ENCODE measurements at places on chromosomes 2 and 18. TPM values are rescaled to one million over a fixed set of nuclear protein-coding genes. Genes with fewer than 3 reads are reported as not detected.

DNA sequence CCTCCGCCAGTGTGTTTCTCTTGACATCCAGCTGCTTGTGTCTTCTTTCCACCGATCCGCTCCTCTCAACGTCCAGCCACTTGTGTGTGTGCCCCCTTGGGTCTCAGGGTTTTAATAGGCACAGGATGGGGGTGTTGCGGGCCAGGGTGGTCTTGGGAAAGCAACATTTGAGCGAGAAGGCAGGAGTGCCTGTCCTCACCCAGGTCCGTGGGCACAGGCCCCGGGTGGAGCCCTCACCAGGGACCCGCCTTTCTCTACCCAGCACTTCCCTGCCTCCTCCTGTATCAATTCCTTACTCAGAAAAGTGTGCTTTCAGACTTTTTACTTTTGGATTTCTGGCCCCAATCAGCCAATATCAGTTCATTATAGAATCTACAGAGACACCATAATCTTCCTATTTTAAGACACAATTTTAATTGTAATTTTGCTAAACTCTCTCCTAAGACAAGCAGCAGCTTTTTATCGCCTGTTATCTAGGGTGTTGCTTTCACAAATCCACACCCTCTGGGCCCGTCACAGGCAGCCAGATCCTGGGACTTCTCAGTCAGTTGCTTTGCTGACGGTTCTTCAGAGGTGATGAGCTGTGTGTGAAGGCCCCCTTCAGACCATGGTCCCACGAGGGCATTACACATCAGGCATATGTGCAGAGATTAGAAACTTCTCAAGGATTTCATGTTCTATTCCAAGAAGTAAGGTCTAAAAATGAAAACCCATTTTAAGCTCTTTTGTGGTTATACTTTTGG, 96.0 kb upstream of the FHL2 start:
- no peak overlapping the region for H3K4me3 ChIP-seq
- H3K27me3 ChIP-seq, result no peaks in the 10 kb centered on the region
- H3K4me1 ChIP-seq, result no peaks in the 10 kb centered on the region
- no peaks in the 10 kb centered on the region for H3K36me3 ChIP-seq

DNA sequence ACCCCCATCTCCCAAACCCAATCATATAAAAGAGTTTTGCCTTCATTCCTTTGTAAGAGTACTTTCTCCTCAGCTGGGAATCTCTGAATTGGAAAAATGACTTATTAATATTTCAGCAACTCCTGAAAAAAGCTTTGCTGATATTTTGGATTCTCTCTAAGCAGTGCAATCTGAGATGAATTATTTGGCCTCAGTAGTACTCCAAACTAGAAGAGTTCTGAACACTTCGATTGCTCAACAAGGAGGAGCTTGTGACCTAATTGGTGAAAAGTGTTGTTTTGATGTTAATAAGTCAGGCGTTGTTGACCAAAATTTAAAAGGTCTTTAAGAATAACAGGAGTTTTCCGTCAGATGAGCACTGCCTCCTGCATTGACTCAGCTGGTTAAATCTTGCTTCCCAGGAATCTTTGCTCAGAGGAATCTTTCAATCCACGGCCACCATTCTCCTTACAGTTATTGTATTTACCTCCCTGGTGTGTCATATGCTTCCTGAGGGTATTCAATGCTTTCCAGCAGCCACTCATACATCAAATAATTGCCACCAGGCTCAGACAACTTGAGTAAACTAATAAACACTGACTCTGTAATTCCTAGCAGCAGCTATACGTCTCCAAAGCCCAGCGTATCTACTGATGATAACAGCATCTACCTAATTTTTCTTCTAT, 24.5 kb upstream of the LIPG start:
- H3K36me3 ChIP-seq, result no peaks in the 10 kb centered on the region
- H3K27ac ChIP-seq, result no peak overlapping the region
- H3K4me1 ChIP-seq, result no peaks in the 10 kb centered on the region
- no peaks in the 10 kb centered on the region for H3K27me3 ChIP-seq

- no peaks in the 10 kb centered on the region for H3K27me3 ChIP-seq
- DNase-seq, result no peak
- H3K36me3 ChIP-seq, result no peaks in the 10 kb centered on the region
- H3K27ac ChIP-seq, result no peak overlapping the region
- H3K4me3 ChIP-seq, result no peak overlapping the region
Measured at GRCh38 chr18:857986-858385, 45.9 kb upstream of the YES1 start.

ZNF396 gene
- total RNA-seq, result 2.5 TPM

DNA sequence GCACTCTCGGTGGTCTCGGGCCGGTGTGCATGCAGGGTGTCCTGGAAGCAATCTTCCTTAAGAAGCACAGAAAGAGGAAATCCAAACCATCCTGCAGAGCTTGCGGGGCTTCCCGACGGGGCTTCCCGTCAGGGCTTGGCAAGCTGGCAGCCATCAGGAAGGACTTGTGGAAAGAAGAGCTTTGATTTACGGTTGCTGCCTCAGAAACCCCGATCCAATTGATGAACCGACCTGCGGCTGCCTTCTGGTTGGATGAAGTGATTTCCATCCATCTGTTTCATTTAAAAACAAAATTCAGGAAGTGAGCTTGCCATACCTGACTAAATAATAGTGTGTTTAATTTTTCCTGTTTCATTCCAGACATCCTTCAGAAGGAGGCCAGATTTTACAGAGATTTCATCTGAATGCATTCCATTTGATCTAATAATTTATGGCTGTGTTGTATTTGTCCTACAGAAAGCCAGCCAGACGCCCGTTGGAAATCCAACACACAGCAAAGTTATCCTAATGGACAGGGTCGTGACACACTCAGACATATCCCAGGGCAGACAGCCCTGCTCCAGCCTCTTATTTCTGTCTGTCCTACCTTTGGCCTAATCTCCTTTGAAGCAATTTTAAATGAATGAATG, 141.3 kb downstream of the SEPTIN10 start:
- no peak overlapping the region for H3K27ac ChIP-seq
- H3K27me3 ChIP-seq, result no peaks in the 10 kb centered on the region
- DNase-seq, result no peak
- H3K4me1 ChIP-seq, result peaks cover 22% of the 10 kb centered on the region

DUSP11 gene
- 25.3 TPM for total RNA-seq

DSG1 gene
- total RNA-seq, result not detected

CKAP2L gene
- 0.28 TPM for total RNA-seq

- H3K36me3 ChIP-seq, result no peaks in the 10 kb centered on the region
- no peak overlapping the region for H3K27ac ChIP-seq
- H3K4me1 ChIP-seq, result no peaks in the 10 kb centered on the region
- H3K4me3 ChIP-seq, result no peak overlapping the region
- DNase-seq, result no peak
- H3K27me3 ChIP-seq, result no peaks in the 10 kb centered on the region
Measured at GRCh38 chr2:29420464-29420863, 305.2 kb downstream of the CLIP4 start.

OXER1 gene
- total RNA-seq, result 2.6 TPM

SNRNP27 gene
- 58.7 TPM for total RNA-seq

DNA sequence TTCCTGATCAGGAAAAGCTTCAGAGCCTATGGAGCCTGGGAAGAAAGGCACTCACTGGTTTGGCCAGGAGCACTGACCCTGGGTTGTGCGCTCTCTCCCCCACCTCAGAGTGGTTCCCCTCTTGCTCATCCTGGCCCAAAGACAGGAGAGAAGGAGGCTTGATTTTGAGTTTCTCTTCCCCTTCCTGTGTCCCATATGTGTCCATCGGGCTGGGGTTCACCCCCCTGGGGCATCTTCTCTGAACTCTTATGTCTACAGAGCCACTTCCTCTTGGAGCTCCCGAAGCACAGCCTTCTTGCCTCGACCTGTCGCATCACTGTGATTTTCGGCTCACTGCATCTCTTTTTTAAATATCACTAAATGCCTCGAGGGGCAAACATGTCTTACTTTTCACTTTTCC, 692.3 kb downstream of the RNF144A start:
- no peaks in the 10 kb centered on the region for H3K27me3 ChIP-seq
- H3K4me3 ChIP-seq, result no peak overlapping the region
- H3K36me3 ChIP-seq, result no peaks in the 10 kb centered on the region
- no peak for DNase-seq
- H3K4me1 ChIP-seq, result peaks cover 7% of the 10 kb centered on the region

GRCh38 chr18:54392543-54393023, 34.9 kb downstream of the C18orf54 start:
- DNase-seq, result no peak
- no peaks in the 10 kb centered on the region for H3K4me1 ChIP-seq
- H3K27ac ChIP-seq, result no peak overlapping the region
- no peaks in the 10 kb centered on the region for H3K36me3 ChIP-seq
- no peaks in the 10 kb centered on the region for H3K27me3 ChIP-seq

DNA sequence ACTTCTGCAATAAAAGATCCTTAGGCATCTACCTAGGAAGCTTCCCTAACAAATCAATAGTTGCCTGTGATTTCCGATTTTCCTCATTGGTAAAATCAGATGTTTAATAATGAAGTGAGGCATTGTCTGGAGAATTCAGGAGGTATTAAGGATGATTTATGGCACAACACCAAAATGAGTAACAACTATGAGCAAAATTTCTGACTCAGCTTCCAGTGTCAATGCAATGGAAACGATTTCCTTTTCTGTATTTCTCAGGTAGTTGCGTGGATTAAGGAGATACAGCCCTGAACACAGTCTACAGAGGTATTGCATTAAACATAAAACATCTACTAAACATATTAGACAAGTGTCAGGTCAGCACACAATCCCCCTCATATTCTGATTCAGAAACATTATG, 99.5 kb downstream of the EPB41L3 start:
- no peak overlapping the region for H3K27ac ChIP-seq
- no peak for DNase-seq
- no peak overlapping the region for H3K4me3 ChIP-seq

DNA sequence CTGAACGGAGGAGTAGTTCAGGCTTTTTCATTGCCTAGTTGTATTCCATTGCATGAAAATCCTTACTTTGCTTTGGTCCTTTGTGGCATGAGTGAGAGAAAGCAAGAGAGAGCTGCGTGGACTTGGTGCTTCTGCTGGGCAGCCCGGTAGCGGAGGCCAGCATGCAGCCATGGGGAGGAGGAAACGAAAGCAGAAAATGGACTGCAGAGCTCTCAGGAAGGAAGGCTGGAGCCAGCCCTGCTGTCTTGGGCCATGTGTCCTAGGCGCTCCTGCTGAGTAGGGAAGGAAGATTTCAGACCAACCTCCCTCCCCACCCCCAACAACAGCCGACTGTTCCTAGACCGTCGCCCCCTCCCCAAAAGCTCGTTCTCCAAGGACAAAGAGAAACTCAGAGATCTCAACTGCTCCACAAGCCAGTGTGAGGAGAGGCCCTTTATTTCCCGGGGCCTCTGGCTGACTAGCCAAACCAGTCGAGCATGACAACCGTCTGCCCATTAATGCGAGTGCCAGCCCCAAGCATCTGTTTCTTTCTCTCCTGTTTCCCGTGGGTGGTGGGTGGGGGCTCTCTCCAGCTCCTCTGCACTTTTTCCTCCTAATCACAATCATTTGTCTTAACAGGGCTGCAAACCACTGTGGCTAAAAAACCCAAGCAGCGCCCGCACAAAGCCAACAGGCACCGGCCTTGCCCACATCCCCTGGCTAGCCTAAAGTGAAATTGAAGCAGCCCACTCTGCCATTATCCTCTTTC, 66.8 kb upstream of the FZD7 start:
- H3K36me3 ChIP-seq, result no peaks in the 10 kb centered on the region
- no peaks in the 10 kb centered on the region for H3K4me1 ChIP-seq
- H3K4me3 ChIP-seq, result no peak overlapping the region
- no peaks in the 10 kb centered on the region for H3K27me3 ChIP-seq
- DNase-seq, result no peak

DNA sequence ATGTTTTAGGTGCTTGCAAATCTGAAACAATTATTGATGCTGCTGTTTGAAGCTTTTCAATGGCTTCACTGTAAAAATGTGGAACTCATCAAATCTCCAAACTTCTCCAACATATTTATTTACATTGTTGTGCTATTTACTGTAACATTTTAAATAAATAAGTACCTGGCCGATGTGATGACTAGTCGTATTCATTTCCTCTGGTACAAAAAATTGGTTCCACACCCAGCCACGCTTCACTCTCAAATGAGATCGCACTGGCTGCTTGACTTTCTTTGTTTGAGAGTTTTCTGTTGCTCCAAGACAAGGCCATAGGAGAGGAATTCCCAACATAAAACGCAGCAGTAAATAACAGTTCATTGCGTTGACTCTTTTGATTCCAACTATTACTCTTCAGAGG, 32.0 kb downstream of the CDH19 start:
- H3K27ac ChIP-seq, result no peak overlapping the region
- DNase-seq, result no peak
- no peaks in the 10 kb centered on the region for H3K36me3 ChIP-seq
- H3K4me1 ChIP-seq, result no peaks in the 10 kb centered on the region
- H3K27me3 ChIP-seq, result no peaks in the 10 kb centered on the region

- H3K4me3 ChIP-seq, result no peak overlapping the region
- no peak overlapping the region for H3K27ac ChIP-seq
- peak; percentile 7 for DNase-seq
- H3K36me3 ChIP-seq, result no peaks in the 10 kb centered on the region
- H3K27me3 ChIP-seq, result no peaks in the 10 kb centered on the region
- peaks cover 11% of the 10 kb centered on the region for H3K4me1 ChIP-seq
Measured at GRCh38 chr2:25076749-25077148, 34.9 kb downstream of the EFR3B start.

DNA sequence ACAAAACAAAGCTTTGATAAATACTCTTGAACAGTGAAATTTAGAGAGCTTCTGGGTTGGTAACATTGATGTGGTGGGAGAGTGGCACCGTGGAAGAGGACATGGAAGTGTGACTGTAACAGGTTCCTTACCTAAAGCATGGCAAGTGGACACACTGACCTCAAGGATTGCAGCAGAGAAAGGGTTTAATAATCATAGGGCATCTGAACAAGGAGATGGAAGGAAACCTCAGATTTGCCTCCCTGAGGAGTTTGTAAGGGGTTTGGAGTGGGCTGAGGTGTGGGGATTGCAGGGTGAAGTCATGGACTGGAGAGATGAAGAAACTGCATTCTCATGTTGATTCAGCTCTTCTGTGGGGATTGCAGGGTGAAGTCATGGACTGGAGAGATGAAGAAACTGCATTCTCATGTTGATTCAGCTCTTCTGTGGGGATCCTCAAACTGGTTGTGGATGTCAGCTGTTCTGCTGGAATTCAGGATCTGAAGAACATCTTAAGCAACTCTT, 83.8 kb upstream of the TLK1 start:
- H3K4me3 ChIP-seq, result no peak overlapping the region
- no peaks in the 10 kb centered on the region for H3K36me3 ChIP-seq
- DNase-seq, result no peak
- no peak overlapping the region for H3K27ac ChIP-seq
- no peaks in the 10 kb centered on the region for H3K27me3 ChIP-seq
- no peaks in the 10 kb centered on the region for H3K4me1 ChIP-seq

KCNIP3 gene
- 12.0 TPM for total RNA-seq

DNA sequence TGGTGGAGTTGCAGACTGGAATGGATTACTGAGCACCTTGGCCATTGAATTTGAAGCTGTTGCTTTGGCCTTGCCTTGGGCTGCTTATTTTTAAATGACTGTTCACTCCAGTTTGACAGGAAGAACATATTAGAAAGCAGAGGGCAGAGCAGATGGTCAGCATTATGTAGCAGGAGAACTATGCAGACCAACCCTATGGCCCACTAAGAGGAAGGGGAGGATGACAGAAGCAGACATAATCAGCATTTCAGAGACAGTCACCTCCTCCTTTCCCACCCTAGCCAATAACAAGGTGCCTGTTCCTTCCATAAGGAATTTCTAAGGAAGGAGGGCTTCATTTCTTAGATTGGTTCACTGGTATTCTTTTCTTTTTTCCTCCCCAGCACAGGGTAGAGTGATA, 2.4 kb downstream of the CHRNA1 start:
- H3K27ac ChIP-seq, result no peak overlapping the region
- no peaks in the 10 kb centered on the region for H3K36me3 ChIP-seq
- H3K4me3 ChIP-seq, result no peak overlapping the region
- no peaks in the 10 kb centered on the region for H3K27me3 ChIP-seq
- no peak for DNase-seq

GRCh38 chr2:109660046-109660860, 46.1 kb downstream of the SOWAHC start:
- H3K4me3 ChIP-seq, result no peak overlapping the region
- H3K36me3 ChIP-seq, result no peaks in the 10 kb centered on the region
- DNase-seq, result no peak
- no peaks in the 10 kb centered on the region for H3K27me3 ChIP-seq
